NCI-H2029 (cell line): ENCODE measurements at places on chromosomes 6 and 20.
A peak's percentile ranks its signal among the peaks of the same experiment; 100 is the strongest.

- DNase-seq = no peak
These were observed 107.9 kb downstream of the MYO6 start for GRCh38 chr6:75856902-75857301.

DNA sequence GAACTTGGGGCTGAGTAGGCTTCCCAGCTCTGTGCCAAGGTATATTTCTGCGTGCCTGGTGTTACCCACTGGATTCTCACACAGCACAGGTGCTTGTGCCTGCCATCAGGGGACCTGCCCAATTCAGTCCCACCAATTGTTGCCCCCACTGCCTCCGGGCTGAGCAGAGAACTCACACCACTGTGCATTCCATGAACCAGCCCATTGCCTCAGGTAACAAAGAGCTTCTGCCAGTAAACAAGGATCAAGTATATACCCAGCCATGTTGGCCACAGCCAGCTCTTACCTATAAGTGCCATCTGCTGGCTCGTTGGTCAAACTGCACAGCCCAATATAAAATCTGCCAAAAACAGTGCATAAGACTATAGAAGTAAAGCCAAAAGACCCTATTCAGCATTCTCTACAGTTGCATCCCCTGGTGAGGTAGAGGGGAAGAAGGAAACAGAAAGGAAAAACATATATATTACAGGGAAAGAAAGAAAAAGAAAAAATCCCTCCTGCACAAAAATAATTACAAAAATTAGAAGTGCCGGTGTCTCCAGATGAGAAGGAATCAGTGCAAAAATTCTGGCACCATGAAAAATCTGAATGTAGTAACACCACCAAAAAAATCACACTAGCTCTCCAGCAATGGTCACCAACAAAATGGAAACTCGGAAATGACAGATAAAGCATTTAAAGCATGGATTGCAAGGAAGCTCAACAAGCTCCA lies 241.4 kb downstream of the IBTK start:
- peak; percentile 21 for DNase-seq

DNA sequence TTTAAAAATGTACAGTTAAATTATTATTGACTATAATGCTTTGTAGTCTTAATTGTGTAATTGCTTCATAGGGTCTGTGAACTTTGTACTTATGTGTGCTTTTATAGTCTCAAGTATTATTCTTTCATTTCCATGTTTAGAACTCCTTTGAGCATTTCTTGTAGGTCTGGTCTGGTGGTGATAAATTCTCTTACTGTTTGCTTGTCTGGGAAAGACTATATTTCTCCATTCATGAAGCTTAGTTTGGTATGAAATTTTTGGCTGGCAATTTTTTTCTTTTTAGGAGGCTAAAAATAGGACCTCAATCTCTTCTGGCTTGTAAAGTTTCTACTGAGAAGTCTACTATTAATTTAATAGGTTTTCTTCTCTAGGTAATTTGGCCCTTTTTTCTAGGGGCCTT lies 67.4 kb downstream of the CCDC170 start:
- no peak for DNase-seq

GRCh38 chr6:169805242-169805838 lies 53.9 kb downstream of the ERMARD start:
- DNase-seq = no peak

DNA sequence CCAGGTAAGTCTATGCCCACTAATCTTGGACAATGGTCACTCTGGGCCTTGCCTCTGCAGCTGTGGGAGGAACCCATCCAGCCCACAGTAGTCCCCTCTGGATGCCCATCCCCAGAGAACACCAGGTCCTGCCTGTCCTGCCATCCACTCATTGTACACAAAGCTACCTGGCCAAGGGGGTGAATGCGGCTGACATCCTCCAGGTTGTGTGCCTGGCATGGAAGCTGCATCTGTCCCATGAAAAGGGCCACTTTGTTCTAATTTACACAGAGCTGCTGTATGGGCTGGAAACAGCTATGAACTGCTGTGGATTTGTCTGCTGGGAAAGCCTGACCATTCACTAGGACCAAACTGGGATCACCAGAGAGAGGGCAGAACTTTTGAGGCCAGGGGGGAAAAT lies 324.8 kb downstream of the LRFN2 start:
- no peak for DNase-seq

GRCh38 chr20:362271-363254 lies 15.7 kb downstream of the NRSN2 start:
- peak; percentile 97 for DNase-seq
